ENCODE measurements at places on chromosomes 12 and 14.

- no peak for DNase-seq
Observed at GRCh38 chr14:59269466-59269865, 81.0 kb downstream of the DAAM1 start.

- no peak for DNase-seq
Observed at GRCh38 chr14:38070061-38070588, 137.6 kb upstream of the SSTR1 start.

- DNase-seq = no peak
Observed at GRCh38 chr14:31038521-31039166, 12.5 kb upstream of the STRN3 start.

- no peak for DNase-seq
Observed at GRCh38 chr12:30652034-30652696, 43.5 kb downstream of the IPO8 start.

GRCh38 chr14:38385343-38385742 lies 129.4 kb upstream of the CLEC14A start:
- no peak for DNase-seq

DNA sequence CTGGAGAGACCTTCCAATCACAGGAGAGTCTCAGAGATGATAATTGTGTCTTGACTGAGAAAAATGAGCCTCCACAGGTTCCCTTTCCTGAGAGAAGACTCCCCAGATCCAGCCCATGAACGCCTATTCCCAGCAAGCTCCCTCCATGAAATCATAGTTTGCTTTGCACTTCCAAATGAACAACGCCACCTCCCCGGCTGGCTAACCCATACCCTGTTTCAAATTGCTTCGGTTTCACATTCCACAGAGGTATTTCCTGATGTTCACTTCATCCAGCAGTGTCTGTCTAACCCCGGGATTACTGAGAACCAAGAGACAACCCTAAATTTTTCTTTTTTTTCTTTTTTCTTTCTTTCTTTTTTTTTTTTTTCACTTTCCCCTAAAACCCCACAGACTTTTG lies 124.1 kb upstream of the RFLNA start:
- DNase-seq = no peak

DNA sequence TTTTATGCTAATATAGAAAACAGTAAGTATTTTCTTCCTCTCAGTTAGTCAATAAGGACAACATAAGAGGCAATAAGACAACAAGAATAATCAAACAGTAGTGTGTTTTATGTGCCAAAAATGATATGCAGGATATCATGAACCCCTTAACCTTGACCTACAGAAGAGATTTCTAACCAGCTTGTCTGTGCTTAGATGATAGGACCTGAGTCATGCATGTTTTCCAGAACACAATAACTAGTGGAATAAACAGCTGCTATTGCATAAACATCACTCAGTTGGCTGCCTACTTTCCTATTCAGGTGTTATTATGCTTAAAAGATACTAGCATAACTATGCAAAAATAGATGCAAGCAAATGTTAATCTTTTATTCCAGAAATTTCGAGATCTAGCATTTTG lies 282.5 kb downstream of the PRKD1 start:
- no peak for DNase-seq

- DNase-seq = no peak
Observed at GRCh38 chr12:2032506-2032905, 20.3 kb upstream of the CACNA1C start.

GRCh38 chr14:66099931-66100330 lies 386.2 kb upstream of the CCDC196 start:
- DNase-seq = no peak

GRCh38 chr14:102757646-102758045 lies 19.6 kb upstream of the TRAF3 start:
- DNase-seq = no peak

DNA sequence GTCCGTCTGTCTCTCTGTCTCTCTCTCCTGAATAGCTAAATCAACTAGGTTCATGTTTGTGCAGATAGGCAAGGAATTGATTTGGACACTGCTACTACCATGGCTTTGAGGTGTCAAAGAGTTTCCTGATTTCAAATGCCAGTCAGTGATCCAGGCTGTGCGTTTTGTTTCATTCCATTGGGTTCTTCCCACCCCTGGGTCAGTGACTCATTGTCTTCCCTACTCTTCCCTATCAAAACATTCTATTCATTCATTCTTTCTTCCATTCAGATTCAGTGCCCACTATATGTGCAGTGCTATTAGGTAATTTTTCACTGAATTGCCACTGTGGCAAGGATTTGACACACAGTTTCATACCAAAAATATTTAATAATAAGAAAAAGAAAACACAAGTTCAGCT lies 50.4 kb downstream of the RPH3A start:
- DNase-seq = no peak

GRCh38 chr12:11652351-11653040 lies 3.0 kb downstream of the ETV6 start:
- DNase-seq = no peak

GRCh38 chr14:36942522-36943245 lies 229.7 kb downstream of the SLC25A21 start:
- no peak for DNase-seq

GRCh38 chr12:132244724-132245295 lies 84.6 kb downstream of the GALNT9 start:
- no peak for DNase-seq

- DNase-seq = no peak
Observed at GRCh38 chr14:59698793-59699192, 122.2 kb upstream of the CCDC175 start.

DNA sequence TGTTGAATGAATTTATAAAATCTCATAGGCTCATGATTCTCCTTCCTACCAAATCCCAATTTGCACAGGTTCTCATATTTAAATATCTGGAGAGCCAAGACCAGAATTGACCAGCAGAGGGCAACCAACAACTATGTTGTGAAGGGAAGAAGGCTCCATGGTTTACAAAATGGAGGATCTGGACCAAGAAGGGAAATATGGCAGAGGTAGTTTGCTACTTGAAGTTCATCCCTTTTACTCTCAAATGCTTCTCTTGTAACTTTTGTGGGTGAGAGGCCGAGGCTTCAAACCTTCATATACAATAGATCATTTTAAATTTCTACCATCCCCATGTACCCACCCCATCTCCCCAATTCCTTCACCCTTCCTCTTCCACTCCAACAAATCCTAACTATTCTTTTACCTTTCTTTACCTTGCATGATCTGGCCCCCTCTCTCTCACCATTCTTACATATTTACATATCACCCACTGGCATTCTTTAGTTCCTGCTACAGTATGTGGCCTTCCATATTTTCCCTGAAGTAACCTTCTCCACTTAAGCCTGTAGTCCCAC lies 3.8 kb upstream of the SMARCC2 start:
- DNase-seq = no peak

DNA sequence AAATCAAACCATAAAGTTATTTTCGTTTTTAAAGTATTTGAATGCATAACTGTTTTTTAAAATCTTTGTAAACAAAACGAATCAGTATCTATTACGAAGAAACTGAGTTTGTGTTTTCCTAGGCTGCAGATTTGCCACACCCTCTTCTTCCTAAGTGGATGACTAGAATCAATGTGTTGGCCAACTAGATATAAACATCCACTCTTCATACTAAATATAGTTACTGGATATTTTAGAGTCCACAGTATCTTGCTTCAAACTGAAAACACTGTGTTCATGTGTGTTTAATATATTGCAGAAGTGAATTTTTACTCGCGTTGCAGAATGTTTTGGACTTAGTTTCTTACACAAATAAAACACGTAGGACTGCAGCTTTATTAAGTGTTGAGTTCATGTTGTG lies 63.2 kb downstream of the KLHL28 start:
- no peak for DNase-seq

DNA sequence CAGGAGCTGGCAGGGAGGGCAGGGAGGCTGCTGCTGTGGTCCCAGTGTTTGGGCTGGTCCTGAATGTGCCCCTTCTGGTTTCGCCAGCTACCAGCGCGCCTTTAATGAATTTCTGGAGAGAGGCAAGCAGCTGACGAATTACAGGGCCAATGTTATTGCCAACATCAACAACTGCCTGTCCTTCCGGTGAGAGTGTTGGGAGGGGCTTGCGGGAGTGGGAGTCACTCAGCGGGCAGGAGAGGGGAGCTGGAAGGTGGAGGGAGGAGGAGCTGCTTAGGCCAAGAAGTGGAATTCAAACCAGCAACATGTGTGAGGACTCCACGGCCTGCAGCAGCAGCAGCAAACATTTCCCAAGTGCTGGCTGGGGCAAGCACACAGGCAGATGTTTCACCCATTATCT lies 7.7 kb downstream of the TNFAIP2 start:
- no peak for DNase-seq

DNA sequence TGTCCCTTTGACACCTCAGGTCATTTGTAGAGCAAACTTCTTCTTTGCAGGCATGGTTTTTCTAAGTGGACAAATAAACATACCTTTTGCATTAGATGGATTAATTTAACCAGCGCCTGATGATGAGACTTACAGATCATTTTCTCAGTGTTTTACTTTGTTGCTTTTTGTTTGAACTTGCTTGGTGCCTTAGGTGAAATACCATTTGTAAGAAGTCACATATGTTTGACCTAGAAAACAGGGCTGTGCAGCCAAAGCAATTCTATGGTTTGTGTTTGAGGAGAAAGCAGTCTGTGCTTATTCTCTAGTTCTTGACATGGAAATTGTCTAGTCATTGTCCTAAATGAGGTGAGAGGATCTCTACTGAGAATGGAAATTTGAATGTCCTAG lies 111.1 kb downstream of the DIP2B start:
- no peak for DNase-seq

DNA sequence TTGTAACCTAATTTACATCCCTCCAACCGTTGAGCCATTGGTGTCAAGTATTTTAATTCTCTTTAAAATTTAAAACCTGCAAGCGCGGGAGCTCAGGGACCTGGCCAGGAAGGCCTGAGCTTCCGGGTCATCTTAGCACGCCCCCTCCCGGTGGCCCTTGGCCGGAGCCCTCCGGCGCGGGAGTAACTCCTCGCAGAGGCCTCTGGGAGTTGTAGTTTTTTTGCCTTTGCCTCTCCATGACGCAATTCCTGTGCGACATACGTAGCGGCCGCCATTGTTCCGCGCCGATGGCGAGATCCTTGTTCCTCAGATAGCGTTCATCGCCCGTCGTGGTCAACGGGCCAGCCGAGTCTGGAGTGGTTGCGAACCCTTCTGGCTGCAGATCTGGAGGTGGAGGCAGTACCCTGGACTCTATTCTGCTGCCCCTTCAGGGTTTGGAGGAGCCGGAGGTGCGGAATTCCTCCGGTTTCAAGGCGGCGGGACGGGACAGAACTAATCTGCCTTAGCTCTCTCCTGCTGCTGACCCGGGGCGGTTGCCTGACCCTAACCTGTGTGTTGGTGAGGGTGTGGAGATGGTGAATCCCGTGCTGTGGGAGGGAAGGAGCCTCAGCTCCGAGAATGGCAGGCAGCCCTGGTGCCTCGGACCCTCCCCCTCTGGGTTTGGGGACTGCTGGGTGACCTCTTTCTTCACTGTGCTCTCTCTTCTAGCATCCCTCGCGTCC lies at the start of gene ZNF268:
ZNF268 (plus strand) TSS at position 258 of the 722 bp plus-strand sequence. CDS start 503 bp downstream, outside the sequence.
- peak; percentile 91 for DNase-seq

DNA sequence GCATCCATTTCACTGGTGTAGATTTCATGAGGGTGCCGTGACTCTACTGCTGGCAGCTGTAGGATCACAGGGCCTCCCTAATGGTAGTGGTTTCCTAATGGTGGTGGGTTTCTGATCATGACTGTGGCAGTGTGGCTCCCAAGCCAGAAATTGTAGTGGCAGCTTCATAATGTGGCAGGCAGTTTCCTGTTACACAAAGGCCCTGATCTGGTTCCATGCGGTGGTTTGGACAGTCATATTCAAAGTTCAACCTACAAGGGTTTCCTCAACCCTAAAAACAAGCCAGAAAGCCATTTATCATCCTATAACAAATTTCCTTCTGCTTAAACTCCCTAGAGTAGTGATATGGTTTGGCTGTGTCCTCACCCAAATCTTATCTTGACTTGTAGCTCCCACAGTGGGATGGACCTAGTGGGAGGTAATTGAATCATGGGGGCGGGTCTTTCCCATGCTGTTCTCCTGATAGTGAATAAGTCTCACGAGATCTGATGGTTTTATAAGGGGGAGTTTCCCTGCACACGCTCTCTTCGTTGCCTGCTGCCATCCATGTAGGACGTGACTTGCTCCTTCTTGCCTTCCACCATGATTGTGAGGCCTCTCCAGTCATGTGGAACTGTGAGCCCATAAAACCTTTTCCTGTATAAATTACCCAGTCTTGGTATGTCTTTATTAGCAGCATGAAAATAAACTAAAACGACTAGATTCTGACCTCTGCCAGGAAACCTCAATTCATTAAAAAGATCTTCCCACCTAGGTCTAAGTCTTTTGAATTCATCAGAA lies 257.1 kb downstream of the EFCAB11 start:
- no peak for DNase-seq

DNA sequence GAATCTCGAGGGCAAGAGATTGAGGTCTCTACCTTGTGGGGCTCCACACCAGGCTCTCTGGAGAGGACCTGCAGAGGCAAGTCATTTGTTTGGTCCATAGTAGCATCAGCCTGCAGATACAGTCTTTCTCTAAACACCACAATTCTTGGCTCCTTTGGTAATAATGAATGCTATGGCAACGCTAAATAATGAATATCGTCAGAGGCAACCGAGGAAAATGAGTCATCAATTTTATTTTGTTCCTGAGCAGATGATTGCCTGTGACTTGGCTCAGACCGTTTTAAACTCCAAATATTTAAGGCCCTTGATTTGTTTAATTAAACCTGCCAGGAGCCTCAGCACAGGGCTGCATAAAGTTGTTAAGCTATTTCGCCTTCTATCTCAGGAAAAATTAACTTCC lies 924.1 kb upstream of the TMEM132C start:
- no peak for DNase-seq

- no peak for DNase-seq
Observed at GRCh38 chr12:120532701-120533238, 1.4 kb upstream of the RNF10 start.

DNA sequence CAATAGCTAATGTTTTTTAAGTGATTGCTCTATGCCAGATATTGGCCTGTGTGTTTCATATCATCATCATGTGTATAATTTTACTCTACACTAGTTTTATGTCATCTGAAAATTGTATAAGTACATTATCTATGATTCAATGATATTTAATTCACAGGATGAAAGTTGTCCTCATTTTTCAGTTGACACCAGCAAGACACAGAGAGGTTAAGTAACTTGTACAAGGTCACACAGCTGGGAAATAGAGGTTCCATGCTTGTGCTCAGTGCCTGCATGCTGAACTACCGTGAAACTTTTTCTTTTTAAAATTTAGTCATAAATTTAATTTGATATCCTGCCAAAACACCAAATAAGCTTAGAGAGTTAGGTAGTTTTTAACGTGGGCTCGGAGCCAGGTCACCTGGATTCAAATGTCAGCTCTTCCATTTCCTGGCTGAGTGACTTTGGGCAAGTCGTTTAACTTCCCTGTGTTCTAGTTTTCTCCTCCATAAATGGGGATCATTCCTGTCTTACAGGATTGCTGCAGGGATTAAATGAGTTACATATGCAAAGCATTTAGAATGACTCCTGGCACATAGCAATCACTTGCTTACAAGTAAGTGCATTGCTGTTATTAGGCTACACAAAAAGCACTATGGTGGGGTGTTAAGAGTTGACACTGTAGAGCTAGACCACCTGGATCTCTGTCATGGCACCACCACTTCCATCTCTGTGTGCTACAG lies 183.9 kb downstream of the ETV6 start:
- DNase-seq = no peak
